NCI-H1436 treated with DMSO at 0.1 percent for 48 hours (cell line): ENCODE measurements at places on chromosomes 7 and 10.

- no peak for DNase-seq
Measured at GRCh38 chr7:32511791-32512190, 16.5 kb downstream of the AVL9 start.

- no peak for DNase-seq
Measured at GRCh38 chr10:29784175-29784773, 149.5 kb upstream of the SVIL start.

GRCh38 chr10:97948822-97949221 lies 81.6 kb downstream of the CRTAC1 start:
- DNase-seq, result no peak

- no peak for DNase-seq
Measured at GRCh38 chr7:135966341-135967043, 10.7 kb downstream of the MTPN start.

DNA sequence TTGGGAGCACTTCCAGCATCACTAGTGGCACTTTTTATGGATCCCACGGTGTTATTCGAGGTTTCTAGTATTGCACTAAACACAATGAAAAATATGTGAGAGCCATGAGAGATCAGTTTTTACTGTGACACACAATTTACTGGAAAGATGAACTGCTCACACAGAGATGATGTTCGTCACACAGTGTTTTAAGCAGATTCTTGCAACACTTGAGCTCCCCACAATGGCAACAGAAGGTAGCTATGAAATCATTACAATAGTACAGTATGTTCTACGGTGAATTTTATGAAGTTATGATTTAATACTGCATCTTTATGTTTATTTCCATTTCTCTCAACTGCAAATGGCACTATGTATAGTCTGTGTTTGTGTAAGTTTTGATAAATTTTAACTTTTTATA lies 27.4 kb upstream of the ENTPD1 start:
- no peak for DNase-seq

- no peak for DNase-seq
Measured at GRCh38 chr10:17814973-17815372, 5.8 kb downstream of the MRC1 start.

DNA sequence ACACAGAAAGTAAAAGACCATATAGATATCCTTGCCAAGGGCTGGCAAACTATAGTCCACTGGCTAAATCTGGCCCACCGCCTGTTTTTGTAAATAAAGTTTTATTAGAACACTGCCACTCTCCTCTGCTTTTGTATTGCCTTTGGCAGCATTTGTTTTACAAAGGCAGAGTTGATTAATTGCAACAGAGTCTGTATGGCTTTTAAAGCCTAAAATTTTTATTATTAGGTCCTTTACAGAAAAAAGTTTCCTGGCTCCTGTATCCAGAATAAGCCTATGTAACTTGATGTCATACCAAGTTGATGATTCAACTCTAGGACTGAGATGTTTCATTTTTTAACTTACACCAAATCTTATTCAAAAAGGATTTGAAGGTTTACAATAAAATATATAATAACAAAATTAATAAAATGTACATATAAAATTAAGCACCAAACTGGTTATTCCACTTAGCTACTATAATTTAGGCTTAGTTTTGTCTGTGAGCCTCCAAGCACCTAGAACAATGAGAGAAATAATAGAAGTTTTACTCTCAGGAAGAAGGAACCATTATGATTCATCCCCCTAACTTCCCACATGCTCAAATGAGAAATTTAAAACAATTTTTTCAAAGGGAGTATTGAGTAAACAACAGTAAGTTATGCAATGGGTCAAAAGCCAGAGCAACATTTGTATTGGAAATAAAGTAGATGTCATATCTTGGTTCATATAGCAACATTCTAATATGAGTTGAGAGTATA lies 31.9 kb downstream of the CPED1 start:
- DNase-seq, result no peak

DNA sequence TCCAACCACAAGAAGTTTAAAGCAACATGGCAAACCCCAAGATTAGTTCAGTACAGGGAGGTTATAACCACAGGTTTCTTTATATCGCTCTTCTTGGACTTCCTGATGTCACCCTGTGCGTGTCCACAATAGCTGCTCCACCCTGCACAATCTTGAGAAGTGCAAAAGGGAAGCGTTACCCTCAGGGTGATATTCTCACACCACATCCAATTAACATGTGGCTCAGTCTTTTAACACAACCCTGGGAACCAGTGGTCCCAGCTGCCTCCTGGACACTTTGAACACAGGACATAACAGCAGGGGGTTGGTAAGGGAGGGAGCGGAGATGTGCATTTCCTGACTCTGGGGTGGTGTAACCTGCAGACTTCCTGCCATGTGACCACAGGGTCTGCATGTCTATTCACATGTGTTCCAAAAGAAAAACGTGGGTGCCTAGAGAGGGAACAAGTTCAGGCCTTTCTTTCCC lies 64.6 kb downstream of the GSAP start:
- no peak for DNase-seq

GRCh38 chr10:71542478-71542877 lies 145.8 kb downstream of the CDH23 start:
- no peak for DNase-seq

DNA sequence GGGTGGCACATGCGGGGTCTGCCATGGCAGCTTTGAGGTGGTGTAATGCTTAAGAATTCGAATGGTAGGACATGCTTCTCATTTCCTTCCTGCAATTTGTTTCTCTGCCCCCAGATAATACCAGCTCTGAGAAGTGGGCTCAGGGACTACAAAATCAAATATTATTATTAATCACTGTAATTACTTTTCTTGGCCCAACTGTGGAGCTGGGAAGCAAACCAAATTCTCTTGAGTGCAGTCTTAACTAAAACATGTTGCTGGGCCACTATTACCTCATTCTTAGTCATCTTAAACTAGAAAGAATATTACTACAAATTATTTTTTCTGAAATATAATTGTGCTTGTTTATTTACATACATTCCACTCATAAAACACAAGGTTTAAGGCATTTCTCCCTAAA lies 566.7 kb upstream of the NRP1 start:
- DNase-seq, result no peak

DNA sequence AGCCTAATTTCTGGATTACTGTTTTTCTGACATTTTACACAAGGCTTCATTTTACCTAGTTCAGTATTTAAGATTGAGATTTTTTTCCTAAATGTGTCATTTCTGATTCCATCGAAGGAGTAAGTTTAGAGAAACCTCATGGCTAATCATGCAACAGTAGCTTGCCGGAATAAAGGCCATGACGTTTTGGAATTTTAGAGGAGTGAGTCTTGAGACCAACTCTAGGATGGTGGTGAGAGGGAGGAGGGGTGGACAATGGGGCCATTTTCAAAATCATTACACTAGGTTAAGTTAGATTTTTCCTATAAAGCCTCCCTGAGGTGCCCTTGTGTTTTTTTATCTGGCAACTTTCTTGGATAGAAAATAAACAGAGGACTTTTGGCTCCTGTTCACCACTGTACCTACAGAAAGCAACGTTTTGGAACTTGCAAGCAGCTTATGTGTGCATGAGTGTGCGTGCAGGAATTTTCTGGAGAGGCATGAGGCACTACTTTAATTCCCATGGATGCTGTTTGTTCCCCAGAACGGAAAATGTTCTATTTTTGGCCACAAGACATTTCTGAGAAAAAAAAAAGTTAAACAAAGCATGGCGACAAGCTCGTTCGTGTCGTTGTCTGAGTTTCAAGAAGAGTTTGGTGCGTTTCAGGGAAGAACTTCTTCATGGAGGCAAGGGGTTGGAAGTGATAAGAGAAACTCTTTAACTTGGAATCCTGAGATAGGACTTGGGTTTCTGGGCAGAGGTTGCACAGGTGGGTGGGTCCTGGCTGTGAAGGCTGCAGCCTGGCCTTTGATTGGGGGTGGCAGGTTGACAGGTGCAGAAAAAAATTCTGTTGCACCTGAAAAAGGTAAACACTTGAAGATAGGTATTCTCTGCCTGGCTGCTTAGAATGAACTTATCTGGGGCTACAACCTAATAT lies 178.1 kb downstream of the PTEN start:
- DNase-seq, result no peak

DNA sequence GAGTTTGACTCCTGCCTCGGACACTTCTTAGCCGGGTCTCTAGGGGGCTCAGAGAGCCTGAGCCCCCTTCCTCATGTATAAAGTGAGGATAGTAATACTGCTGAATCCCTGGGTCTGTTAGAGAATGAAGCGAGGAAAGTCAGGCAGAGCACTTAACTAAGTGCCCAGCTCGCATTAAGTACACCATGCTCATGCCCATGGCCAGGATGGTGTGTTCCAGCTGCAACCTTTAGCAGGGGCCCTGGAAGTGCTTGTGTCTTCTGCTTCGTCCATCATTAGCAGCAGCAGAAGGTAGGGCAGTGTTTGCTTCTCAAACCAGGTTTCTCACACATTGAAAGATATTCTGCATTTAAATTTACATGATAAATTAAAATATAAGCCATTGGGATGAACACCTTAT lies 27.3 kb upstream of the WDFY4 start:
- no peak for DNase-seq

DNA sequence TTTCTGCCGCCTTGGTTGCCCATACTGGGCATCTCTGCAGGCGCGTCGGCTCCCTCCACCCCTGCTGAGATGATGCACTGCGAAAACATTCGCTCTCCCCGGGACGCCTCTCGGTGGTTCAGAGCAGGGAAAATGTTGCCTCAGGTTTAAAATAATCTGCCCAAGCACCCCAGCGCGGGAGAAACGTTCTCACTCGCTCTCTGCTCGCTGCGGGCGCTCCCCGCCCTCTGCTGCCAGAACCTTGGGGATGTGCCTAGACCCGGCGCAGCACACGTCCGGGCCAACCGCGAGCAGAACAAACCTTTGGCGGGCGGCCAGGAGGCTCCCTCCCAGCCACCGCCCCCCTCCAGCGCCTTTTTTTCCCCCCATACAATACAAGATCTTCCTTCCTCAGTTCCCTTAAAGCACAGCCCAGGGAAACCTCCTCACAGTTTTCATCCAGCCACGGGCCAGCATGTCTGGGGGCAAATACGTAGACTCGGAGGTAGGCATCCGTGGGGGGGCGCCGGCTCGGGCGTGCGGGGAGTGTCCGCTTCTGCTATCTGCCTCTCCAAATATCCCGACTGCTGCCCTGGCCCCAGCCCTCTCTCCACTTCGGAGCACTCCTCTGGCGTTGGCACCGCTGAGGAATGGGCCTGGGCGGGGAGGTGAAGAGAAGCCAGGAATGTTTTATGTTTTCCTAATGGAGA lies at the start of gene CAV1:
Gene CAV1 (plus strand): TSS at position 428 of the 689 bp plus-strand sequence. CDS start 27 bp downstream, at position 455.
- no peak for DNase-seq

GRCh38 chr10:45373003-45373575 lies 927 bp upstream of the ALOX5 start:
- no peak for DNase-seq

DNA sequence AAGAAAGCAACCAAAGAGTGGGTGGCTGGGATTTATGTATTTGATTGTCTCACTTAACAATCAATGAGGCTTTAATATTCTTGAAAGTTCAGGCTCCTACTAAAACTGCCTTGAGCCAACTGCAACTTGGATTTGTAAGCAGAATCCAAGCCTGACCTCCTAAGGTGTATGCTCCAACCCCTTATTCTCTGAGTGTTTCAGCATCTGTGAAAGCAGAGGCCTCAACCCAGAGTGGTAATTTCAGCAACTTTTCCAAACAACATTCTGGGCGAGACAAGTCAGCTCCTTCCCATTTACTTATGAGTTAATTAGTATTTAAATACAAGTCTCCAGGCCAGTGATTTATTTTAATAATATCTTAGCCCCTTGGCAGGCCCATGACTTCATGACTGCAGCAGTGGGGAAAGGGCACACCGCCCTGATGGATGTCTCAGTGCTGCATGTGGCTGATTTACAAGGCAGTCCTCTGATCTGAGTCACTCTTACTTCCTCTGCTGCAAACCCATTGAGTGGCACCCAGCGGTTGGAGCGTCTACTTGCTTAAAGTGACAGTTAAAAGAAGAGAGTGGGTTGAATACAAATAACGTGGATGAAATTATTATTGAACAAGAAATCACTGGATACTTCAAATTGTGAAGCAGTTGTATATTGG lies 209.1 kb downstream of the TRIL start:
- no peak for DNase-seq

- DNase-seq, result no peak
Measured at GRCh38 chr7:122883049-122883680, 3.1 kb downstream of the CADPS2 start.

- no peak for DNase-seq
Measured at GRCh38 chr7:127581716-127582115, 3.7 kb downstream of the GCC1 start.

- DNase-seq, result no peak
Measured at GRCh38 chr7:13017333-13017857, 330.0 kb downstream of the ARL4A start.

- no peak for DNase-seq
Measured at GRCh38 chr10:61684894-61685507, 22.3 kb downstream of the CABCOCO1 start.

- DNase-seq, result no peak
Measured at GRCh38 chr7:87199241-87199640, 20.3 kb downstream of the TMEM243 start.

DNA sequence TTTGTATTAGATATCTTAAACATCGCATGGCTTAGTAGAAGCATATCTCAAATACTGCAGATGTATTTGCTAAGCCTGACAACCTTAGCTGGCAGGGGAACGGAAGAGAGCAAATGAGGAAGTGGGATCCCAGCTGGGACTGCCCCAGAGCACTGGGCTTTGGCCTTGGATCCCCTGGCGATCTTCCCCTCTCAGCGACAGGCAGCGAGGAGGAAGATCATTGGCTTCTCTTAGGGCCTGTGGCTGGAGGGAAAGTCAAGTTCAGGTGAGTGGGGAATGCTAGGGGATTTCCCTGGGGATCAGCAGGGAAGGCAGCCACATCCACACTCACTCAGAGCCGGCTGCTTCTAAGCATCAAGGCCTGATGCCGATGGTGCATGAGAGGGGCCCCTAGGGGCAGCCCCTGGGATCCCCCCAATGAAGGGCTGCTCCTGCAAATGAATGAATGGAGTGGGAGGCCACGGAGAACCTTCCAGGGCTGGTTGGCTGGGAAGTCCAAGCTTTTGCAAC lies 42.0 kb downstream of the LYZL2 start:
- DNase-seq, result no peak

DNA sequence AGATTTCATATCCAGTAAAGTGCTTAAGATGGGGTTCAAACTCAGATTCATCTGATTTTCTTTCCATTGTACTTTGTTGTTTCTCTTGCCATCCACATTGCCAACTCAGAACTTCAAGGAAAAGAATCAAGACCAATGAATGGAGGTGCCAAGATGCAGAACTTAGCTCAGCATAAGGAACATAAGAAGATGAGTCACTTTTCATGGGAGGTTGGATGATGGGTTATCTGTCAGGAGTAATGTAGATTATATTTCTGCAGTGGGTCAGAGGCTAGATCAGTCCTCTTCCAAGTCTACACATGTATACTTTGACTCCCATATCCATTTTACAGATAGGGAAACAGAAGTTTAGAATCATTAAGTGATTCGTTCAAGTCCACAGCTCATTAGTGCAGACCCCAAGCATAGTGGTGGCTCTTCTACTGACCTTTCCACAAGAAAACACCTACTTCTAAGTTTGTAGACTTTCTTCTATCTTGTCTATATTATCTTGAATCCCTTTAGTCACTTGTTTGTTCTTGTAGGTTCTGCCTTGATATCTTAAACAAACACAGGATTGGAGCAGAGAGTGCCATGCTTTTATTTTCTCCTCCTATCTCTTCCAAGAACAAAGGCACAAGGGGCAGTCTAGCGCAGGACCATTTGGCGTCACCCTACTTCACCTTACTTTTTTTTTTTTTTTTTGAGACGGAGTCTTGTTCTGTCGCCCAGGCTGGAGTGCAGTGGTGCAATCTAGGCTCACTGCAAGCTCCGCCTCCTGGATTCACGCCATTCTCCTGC lies 14.0 kb upstream of the ADD3 start:
- no peak for DNase-seq
